ENCODE measurements at places on chromosomes 2 and 18. TPM values are rescaled to one million over a fixed set of nuclear protein-coding genes. Genes with fewer than 3 reads are reported as not detected.

- H3K4me3 ChIP-seq, result no peak overlapping the region
- peaks cover 5% of the 10 kb centered on the region for H3K4me1 ChIP-seq
- H3K27ac ChIP-seq, result no peak overlapping the region
These were observed 22.1 kb upstream of the ALKAL2 start for GRCh38 chr2:309954-310510.

The PRKAG3 gene
- total RNA-seq, result not detected

DNA sequence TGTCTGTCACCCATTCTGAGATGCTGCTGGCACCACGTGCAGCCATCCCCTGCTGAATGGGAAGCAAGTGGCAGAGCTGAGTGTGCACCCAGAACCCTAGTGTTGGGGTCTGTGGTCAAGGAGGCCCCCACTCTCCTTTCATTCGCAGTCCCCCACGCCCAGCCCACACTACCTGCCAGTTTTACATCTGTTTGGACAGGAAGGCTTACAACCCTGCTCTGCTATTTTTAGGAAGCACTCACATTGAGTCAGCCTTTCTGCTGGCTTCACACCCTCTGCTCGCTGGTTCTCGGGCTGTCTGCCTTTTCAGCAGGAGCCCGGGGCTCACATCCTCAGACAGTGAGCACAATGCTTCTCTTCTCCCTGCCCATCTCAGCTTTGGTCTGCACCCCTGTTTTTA lies 10.7 kb upstream of the ADCY3 start:
- no peak overlapping the region for H3K27ac ChIP-seq
- H3K4me3 ChIP-seq, result no peak overlapping the region
- no peaks in the 10 kb centered on the region for H3K36me3 ChIP-seq
- DNase-seq, result no peak

GRCh38 chr2:17517481-17518211 lies 594 bp downstream of the RAD51AP2 start:
- H3K27ac ChIP-seq, result no peak overlapping the region
- DNase-seq, result no peak
- peaks cover 13% of the 10 kb centered on the region for H3K4me1 ChIP-seq
- peaks cover 54% of the 10 kb centered on the region for H3K27me3 ChIP-seq
- H3K36me3 ChIP-seq, result no peaks in the 10 kb centered on the region

- H3K4me3 ChIP-seq, result no peak overlapping the region
- no peaks in the 10 kb centered on the region for H3K27me3 ChIP-seq
- H3K27ac ChIP-seq, result no peak overlapping the region
- peaks cover 40% of the 10 kb centered on the region for H3K4me1 ChIP-seq
- no peak for DNase-seq
- no peaks in the 10 kb centered on the region for H3K36me3 ChIP-seq
These were observed 4.0 kb downstream of the CCT7 start for GRCh38 chr2:73238149-73238548.

The ABCG5 gene
- not detected for total RNA-seq

The TWIST2 gene
- total RNA-seq, result 2.4 TPM

- H3K4me1 ChIP-seq, result peaks cover 15% of the 10 kb centered on the region
- peaks cover 32% of the 10 kb centered on the region for H3K27me3 ChIP-seq
- H3K27ac ChIP-seq, result no peak overlapping the region
- no peak overlapping the region for H3K4me3 ChIP-seq
- no peak for DNase-seq
These were observed 74.5 kb downstream of the MYCN start for GRCh38 chr2:16014802-16015201.

The SLC14A1 gene
- total RNA-seq, result not detected

GRCh38 chr18:45835057-45835636 lies 9.7 kb downstream of the SIGLEC15 start:
- peaks cover 12% of the 10 kb centered on the region for H3K4me1 ChIP-seq
- H3K4me3 ChIP-seq, result no peak overlapping the region
- no peak overlapping the region for H3K27ac ChIP-seq
- no peak for DNase-seq

GRCh38 chr18:21704603-21705364 lies at the start of gene ABHD3:
TSS of gene ABHD3 (minus strand) at chr18:21704774. CDS start at chr18:21704665, 109 bp downstream.
- no peaks in the 10 kb centered on the region for H3K27me3 ChIP-seq
- H3K4me3 ChIP-seq, result peak within 1 kb of the TSS; percentile 88
- H3K4me1 ChIP-seq, result peaks cover 13% of the 10 kb centered on the region
- no peaks in the 10 kb centered on the region for H3K36me3 ChIP-seq
- peak within 1 kb of the TSS; percentile 83 for H3K27ac ChIP-seq

The GALR1 gene
- not detected for total RNA-seq

DNA sequence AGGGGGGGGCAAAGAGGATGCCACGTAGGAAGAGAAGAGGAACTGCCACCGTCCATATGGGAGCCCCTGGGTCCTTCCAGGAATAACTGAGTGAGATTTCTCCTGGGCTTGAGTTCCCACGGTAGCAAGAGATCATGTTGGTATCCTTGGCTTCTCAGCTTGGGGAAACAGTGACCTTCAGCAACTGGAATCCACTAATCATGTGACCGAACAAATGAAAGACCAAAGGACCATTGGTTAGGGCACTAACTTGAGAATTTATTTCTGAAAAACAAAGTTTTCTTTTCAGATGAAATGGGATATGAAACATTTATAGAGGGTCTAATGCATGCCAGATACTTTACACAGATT lies 259.4 kb upstream of the ID2 start:
- H3K4me1 ChIP-seq, result peaks cover 41% of the 10 kb centered on the region
- no peak overlapping the region for H3K4me3 ChIP-seq
- DNase-seq, result no peak
- no peaks in the 10 kb centered on the region for H3K36me3 ChIP-seq
- no peaks in the 10 kb centered on the region for H3K27me3 ChIP-seq

GRCh38 chr2:170252414-170252813 lies 74.5 kb downstream of the MYO3B start:
- peaks cover 12% of the 10 kb centered on the region for H3K27me3 ChIP-seq
- no peak overlapping the region for H3K27ac ChIP-seq
- H3K36me3 ChIP-seq, result no peaks in the 10 kb centered on the region
- H3K4me3 ChIP-seq, result no peak overlapping the region
- DNase-seq, result no peak

The REG3G gene
- total RNA-seq, result not detected

- peaks cover 12% of the 10 kb centered on the region for H3K4me1 ChIP-seq
- no peak overlapping the region for H3K4me3 ChIP-seq
- H3K36me3 ChIP-seq, result peaks cover 8% of the 10 kb centered on the region
- H3K27ac ChIP-seq, result peak overlapping the region; percentile 60
These were observed 67.5 kb downstream of the PDK1 start for GRCh38 chr2:172623249-172623965.

DNA sequence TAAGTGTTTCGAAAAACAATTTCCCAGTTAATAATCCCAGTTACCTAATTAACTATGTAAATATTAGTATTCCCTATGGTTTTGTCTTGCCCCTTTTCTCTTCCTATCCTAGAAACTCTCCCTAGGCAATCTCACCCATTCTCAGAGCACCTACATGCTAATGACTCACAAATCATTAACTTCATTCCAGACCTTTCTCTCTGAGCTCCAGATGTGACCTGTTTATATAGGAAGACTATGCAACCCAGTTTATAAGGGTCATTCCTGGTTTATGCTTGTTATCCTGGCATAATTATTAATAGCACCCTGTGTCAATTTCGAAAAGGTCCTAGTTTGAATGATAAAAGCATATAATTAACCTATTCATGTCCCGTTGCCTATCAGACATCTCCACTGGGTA lies 14.8 kb upstream of the SERTAD2 start:
- H3K4me3 ChIP-seq, result no peak overlapping the region
- H3K4me1 ChIP-seq, result peaks cover 6% of the 10 kb centered on the region
- no peaks in the 10 kb centered on the region for H3K36me3 ChIP-seq
- H3K27ac ChIP-seq, result no peak overlapping the region

DNA sequence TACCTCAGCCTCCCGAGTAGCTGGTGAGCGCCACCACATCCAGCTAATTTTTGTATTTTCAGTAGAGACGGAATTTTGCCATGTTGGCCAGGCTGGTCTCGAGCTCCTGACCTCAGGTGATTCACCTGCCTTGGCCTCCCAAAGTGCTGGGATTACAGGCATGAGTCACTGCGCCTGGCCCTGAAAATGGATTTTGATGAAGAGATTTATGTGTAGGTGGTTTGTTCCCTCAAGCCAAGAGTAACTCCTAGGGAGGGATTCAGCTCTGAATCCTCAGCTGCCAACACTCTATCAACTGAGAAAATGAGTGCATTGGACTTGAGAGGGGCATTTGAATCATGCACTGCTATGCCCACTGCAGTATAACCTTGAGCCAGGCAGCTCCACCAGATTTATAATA lies 17.5 kb upstream of the LIPG start:
- no peak overlapping the region for H3K27ac ChIP-seq
- H3K4me3 ChIP-seq, result no peak overlapping the region
- no peaks in the 10 kb centered on the region for H3K36me3 ChIP-seq
- no peaks in the 10 kb centered on the region for H3K27me3 ChIP-seq
- H3K4me1 ChIP-seq, result no peaks in the 10 kb centered on the region

DNA sequence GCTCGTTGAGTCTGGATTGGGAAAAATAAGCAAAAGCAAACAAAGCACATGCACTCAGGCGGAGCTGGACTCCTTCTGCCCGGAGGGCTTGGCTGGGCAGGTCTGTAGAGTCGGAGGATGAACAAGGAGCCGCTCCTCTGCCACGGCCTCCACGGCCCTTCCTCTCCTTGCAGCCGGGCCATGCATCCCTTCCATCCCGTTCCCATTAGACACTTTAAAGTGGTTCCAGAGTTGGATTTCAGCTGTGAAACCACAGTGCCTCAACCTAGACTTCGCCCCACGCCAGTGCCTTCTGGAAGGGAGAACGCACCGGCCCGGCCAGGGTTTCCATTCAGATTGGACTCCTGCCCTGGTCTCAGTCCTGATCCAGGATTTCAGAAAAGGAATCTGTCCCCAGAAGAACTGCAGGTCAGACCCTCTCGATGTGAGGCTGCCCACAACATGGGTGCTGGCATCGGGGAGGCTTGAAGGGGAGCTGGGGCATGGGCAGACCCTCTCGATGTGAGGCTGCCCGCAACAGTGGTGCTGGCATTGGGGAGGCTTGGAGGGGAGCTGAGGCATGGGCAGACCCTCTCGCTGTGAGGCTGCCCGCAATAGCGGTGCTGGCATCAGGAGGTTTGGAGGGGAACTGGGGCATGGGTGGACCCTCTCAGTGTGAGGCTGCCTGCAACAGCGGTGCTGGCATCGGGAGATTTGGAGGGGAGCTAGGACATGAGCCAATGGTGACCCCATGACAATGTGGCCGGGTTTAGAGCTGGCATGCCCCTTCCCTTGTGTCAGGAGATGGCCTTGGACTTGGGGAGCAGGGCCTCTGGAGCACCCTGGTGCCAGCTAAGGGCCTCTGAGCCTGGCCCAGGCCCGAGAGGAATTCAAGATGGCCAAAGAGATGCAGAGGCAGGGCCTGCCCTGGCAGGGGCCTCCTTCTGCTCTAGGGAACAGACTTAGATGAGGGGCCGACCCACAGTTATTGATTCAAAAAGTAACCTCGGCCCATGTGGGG lies 304.5 kb downstream of the NDUFA10 start:
- H3K27ac ChIP-seq, result no peak overlapping the region
- H3K27me3 ChIP-seq, result peaks cover 6% of the 10 kb centered on the region
- no peaks in the 10 kb centered on the region for H3K36me3 ChIP-seq
- DNase-seq, result peak; percentile 61
- no peak overlapping the region for H3K4me3 ChIP-seq
- H3K4me1 ChIP-seq, result peaks cover 4% of the 10 kb centered on the region

The NOSTRIN gene
- not detected for total RNA-seq

The GULP1 gene
- 23.9 TPM for total RNA-seq

DNA sequence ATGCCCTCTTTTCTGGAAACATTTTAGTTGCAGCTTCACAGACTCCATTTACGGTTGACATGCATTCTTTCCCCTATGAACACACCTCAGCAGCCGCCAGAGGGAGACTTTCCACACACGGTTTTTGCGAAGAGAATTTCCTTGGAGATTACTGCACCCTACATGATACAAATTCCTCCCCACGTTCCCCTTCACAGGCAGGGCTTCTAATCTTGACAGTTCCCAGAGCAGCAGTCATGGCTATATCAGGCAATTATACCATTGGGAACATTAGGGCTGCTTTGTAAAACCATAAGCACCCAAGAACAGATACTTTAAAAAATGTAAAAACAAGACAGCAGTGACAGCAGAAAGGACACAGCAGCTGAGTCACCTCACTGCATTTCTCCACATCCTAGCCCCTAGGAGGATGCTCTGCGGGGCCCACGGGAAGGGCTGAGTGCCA lies 253.8 kb downstream of the TGIF1 start:
- DNase-seq, result no peak
- peaks cover 24% of the 10 kb centered on the region for H3K4me1 ChIP-seq
- no peaks in the 10 kb centered on the region for H3K27me3 ChIP-seq
- H3K36me3 ChIP-seq, result peaks cover 3% of the 10 kb centered on the region

The ZNG1B gene
- 36.1 TPM for total RNA-seq

- no peak for DNase-seq
- H3K27ac ChIP-seq, result peak overlapping the region; percentile 90
- H3K27me3 ChIP-seq, result no peaks in the 10 kb centered on the region
- H3K36me3 ChIP-seq, result no peaks in the 10 kb centered on the region
These were observed 17.4 kb upstream of the HAAO start for GRCh38 chr2:42809819-42810120.

DNA sequence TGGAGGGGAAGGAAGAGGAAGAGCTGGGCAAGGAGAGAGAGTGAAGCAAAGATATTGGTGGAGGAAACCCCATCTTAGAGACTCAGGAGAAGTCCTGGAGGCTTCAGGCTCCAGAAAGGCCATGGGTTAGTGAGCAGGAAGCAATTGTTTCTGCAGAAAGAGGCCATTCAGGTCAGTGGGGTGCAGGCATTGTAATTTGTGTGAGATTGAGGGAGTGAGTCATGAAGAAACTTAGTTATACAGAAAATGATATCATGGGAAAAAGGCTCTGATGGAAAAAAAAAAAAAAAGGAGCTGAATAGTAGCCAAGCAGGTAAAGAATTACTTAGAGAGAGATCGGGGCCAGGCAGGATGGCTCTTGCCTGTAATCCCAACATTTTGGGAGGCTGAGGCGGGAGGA lies 4.0 kb downstream of the EMILIN2 start:
- no peak overlapping the region for H3K27ac ChIP-seq
- no peak overlapping the region for H3K4me3 ChIP-seq
- peaks cover 32% of the 10 kb centered on the region for H3K4me1 ChIP-seq
- no peaks in the 10 kb centered on the region for H3K36me3 ChIP-seq
- peaks cover 5% of the 10 kb centered on the region for H3K27me3 ChIP-seq
- no peak for DNase-seq

DNA sequence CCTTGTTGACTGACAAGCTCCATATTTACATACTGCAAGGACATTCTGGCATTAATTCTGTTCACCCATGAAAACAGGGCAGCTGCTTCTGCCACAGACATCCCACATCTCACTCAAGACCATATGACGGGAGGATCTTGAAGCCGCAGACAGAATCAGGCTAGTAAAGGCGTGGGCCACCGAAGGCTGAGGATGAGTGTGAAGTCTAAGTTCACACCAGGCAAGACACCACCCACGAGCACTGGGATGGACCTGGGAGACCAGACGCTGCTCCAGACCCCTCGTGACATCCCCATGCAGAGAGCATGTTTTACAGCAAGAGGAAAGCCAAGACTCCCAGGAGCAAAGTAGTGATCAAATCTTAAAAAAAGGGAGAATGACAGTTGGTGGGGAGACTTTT lies 3.2 kb downstream of the FHL2 start:
- H3K27me3 ChIP-seq, result no peaks in the 10 kb centered on the region
- peak overlapping the region; percentile 94 for H3K4me3 ChIP-seq
- peaks cover 20% of the 10 kb centered on the region for H3K36me3 ChIP-seq
- no peak for DNase-seq
